T-helper 17 cell (primary cell): ENCODE measurements at places on chromosomes 5 and 9. TPM values are rescaled to one million over a fixed set of nuclear protein-coding genes. Genes with fewer than 3 reads are reported as not detected.

DNA sequence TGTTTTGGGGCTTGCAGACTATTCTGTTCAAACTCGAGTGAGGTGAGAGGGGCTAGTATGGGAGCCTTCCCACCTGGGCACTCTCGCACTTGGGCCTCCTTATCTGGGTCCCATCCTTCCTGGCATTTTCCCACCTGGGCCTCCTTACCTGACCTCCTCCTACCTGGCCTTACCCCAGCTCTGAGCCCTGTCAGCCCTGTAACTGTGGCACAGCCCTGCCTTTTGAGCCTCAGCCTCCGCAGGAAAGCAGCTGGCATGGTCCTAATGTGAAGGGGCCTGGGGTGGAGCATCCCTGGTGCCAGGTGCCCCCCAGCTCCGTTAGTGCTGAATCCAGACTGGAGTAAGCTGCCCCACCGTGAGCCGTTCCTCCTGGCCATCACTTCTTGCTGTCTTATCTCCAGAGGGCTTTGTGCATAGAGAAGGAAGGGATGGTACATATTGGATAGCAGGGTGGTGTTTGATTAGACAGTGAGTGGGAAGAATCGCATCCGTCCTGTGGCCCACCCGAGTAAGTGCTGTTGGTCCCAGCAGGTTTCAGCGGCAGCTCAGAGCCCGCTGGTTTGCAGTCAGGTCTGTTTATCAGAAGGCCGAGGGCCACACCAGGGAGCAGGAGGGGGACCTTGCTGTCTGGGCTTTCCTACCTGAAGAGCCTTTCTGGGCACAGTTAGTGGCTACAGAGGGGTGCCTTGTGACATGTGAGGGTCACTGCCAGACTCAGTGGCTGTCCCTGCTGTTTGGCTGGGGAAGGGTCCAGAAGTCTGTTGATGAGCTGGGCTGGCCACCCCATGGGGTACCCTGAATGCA lies 76.5 kb downstream of the WNK2 start:
- no peak overlapping the region for H3K27ac ChIP-seq
- peaks cover 2% of the 10 kb centered on the region for H3K4me1 ChIP-seq
- H3K36me3 ChIP-seq: no peaks in the 10 kb centered on the region
- no peak overlapping the region for H3K4me3 ChIP-seq
- DNase-seq: no peak

DNA sequence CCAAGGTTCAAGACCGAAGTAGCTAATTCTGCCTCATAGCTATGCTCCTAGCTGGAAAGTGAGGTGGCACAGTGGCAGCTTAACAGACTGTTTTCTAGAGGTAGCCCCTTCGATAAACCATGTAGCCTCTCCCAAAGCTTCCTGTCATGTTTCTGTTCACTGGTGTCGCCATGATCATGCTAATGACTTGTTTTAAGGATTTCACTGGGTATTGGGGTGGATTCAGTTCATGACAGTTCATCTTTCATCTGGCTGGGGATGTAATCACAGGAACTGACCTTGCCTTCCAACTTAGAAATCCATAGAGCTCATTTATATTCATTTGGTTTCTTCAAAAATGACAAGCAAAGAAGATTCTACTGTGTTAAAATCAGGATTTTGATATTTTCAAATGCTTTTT lies 9.4 kb downstream of the POU5F2 start:
- peaks cover 6% of the 10 kb centered on the region for H3K4me1 ChIP-seq
- peaks cover 7% of the 10 kb centered on the region for H3K36me3 ChIP-seq
- no peak overlapping the region for H3K4me3 ChIP-seq
- no peaks in the 10 kb centered on the region for H3K27me3 ChIP-seq
- DNase-seq: no peak
- no peak overlapping the region for H3K27ac ChIP-seq

The DNM1 gene
- 1.3 TPM for total RNA-seq

The CACNA1B gene
- 0.22 TPM for total RNA-seq

DNA sequence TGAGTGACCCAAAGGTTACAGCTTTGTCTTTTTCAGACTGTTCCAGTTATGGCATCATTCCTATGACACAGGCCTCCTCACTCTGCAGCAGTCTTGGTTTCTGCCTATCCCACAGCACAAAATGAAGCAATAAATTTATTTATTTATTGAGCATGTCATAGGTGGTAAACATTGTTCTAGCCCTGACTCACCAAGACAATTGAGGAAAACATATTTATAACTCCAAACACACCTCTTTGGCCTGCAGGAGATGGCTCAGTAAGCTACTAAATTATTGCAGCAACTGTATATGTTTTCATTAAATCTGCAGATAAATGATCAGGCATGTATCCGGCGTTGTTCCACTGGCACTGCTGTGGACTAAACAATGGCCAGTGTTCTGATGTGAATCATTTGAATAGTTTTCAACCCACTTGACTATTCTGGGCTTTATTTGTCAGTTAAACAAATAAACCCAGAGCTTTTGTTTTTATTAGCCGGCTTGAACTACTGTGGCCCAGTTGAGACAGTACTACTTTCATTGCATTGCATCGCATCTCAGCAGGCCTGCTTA lies 83.2 kb downstream of the FOXD1 start:
- no peak for DNase-seq
- no peak overlapping the region for H3K4me3 ChIP-seq
- H3K36me3 ChIP-seq: peaks cover 5% of the 10 kb centered on the region
- H3K27me3 ChIP-seq: peaks cover 50% of the 10 kb centered on the region
- no peak overlapping the region for H3K27ac ChIP-seq
- peaks cover 2% of the 10 kb centered on the region for H3K4me1 ChIP-seq

- H3K27ac ChIP-seq: no peak overlapping the region
- no peak overlapping the region for H3K4me3 ChIP-seq
- peaks cover 22% of the 10 kb centered on the region for H3K4me1 ChIP-seq
- no peak for DNase-seq
- peaks cover 6% of the 10 kb centered on the region for H3K27me3 ChIP-seq
These were observed 145.0 kb downstream of the FSTL4 start for GRCh38 chr5:133467335-133467779.

The RPP25L gene
- 8.3 TPM for total RNA-seq

DNA sequence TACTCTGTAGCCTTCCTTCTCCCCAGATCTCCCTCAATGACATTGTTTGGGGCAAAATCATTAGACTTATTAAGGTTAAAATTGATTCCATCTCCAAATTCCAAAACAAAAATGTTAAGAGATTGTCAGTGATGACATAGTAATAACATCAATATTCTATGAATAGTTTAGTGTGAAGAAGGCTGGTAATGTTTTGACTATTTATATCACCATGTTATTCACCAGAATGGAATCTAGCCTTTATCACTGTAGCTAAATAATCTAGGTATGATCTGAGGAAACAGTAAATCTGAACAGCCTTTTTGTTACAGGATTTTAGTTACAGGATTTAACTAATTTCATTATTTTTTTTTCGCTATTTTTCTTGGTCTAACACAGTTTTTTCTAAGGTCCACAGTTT lies 929 bp upstream of the PLPP6 start:
- H3K4me3 ChIP-seq: no peak overlapping the region
- DNase-seq: no peak
- H3K27ac ChIP-seq: peak overlapping the region; percentile 98
